ENCODE measurements at places on chromosomes 5 and 9.
A peak's percentile ranks its signal among the peaks of the same experiment; 100 is the strongest.

DNA sequence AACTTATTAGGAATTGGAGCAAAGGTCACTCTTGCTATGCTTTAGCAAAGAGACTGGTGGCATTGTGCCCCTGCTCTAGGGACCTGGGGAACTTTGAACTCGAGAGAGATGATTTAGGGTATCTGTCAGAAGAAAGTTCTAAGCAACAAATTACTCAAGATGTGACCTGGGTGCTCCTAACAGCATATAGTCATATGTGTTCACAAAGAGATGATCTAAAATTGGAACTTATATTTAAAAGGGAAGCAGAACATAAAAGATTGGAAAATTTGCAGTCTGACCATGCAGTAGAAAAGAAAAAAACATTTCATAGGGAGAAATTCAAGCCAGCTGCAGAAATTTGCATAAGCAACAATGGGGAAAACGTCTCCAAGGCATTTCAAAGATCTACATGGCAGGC is 68.3 kb downstream of the SEMA5A start:
- no peak for DNase-seq

DNA sequence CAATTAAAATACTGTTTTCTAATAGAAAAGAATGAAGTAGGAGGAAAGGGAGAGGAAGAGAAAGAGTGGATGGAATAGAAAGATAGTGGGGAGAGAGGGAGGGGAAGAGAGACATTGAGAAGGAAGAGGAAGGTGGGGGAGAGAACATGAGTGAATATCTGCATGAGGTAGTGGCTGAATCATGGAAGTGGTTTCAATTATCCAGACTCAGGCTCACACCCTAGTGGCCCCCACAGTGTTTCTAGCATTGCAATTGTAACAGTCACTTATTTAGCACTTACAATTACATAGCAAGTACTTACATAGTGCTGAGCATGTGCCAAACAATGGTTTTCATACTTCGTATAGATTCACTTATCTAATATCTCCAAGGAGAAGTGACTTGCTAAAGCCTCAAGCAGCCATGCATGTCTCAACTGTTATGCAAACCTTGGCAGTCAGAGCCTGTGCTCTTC is 72.7 kb downstream of the CAST start:
- DNase-seq, result no peak

GRCh38 chr5:8561854-8562253 is 692.9 kb downstream of the MTRR start:
- no peak for DNase-seq

DNA sequence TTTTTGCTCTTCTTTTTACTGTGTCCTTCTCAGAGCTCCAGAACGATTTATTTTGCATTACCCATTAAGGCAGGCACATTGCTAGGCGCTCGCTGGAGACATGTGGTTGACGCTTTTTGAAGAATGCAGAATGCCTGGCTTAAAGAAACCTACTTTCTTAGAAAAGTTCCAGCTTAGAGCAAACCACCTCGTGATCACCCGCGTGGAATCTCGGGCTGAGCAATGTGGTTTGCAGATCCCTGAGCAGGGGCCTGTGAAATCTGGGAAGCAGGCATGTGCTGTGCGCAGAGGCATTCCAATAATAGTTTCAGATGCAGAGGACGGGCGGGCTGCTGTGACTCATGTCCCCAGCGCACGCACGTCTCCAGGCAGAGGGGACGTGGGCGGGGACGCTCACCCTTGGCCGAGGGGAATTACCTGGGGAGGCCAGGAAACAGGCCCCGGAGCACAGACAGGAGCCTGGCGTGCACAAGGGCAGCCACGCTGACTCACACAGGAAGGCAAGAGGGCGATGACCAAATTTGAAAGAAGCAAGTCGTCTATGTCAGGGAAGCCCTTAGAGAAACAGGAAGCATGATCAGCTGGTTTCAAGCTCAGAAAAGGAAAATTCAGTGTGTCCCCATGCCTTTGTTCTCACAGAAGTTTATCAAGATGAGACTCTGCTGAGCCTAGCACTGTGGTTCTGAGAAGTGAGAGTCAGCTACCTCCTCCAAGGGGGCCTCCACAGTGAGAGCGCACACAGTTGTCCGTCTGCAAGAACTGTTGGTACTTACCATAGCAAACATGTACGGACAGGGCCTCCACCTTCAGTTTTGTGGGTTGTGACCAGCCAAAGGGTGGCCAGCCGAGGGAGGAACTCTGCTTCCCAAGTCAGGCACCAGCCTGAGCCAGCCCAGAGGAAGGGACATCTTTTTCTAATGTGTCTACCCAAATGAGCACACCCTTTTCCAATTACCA is 218.6 kb downstream of the PIK3R1 start:
- peak; percentile 92 for DNase-seq

GRCh38 chr9:33106827-33107621 is 30.6 kb upstream of the SMU1 start:
- DNase-seq, result no peak

- no peak for DNase-seq
Observed at GRCh38 chr5:28499766-28500290, 1461.4 kb upstream of the CDH9 start.

DNA sequence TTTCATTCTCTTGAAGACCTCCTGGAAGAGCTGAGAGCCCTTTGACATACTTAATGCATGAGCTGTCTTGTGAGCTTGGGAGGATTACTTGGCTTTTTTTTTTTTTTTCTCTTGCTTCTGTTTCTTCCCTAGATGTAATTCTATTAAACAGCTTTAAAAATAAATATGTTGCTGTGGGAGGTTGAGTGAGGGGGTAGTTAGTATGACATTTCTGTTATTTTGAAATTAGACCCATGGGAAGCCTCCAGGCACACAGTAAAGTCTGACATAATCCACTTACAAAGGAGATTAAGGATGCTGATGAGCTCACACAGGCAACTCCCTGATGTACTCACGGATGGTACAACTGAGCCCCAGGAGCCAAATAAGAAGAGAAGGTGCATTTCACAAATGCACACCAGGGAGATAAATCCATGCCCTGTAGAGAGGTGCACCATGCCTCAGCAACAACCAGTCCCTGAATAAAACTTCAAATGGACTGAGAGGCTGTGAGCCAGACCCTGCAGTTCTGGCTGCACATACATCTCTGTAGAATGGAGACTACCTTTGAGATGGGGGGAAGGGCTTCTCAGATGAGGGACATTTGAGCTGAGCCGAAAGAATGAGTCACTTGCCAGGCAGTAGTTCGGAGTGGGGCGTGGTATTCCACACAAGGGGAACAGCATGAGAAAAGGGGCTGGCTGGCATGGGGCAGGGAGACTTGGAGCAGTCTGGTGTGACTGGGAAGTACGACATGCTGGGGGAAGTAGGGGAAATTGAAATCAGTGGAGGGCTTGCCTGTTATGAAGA is 68.7 kb downstream of the ACTL7B start:
- no peak for DNase-seq

DNA sequence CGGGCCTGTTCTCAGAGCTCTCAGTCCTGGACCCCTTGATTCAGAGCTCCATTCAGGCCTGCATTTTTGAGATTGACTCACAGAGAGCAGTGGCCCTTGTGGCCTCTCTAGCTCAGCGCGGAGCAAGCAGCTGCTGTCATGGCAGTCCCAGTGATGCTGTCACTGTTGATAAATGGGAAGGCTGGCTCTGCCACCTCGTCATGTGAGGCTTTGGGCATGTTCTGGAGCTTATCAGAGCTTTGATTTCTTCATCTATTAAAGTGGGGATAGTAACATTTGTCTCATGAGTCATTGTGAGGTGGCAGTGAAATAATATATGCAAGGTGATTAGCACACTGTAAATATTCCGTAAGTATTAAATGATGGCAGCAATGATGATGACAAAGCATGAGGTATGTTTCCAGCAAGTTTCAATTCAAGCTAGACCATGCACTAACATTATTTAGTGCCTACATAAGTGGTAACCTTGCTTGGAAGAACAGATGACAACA is 126.4 kb upstream of the CXCL14 start:
- peak; percentile 64 for DNase-seq

- no peak for DNase-seq
Observed at GRCh38 chr9:126472198-126472947, 141.4 kb upstream of the LMX1B start.

DNA sequence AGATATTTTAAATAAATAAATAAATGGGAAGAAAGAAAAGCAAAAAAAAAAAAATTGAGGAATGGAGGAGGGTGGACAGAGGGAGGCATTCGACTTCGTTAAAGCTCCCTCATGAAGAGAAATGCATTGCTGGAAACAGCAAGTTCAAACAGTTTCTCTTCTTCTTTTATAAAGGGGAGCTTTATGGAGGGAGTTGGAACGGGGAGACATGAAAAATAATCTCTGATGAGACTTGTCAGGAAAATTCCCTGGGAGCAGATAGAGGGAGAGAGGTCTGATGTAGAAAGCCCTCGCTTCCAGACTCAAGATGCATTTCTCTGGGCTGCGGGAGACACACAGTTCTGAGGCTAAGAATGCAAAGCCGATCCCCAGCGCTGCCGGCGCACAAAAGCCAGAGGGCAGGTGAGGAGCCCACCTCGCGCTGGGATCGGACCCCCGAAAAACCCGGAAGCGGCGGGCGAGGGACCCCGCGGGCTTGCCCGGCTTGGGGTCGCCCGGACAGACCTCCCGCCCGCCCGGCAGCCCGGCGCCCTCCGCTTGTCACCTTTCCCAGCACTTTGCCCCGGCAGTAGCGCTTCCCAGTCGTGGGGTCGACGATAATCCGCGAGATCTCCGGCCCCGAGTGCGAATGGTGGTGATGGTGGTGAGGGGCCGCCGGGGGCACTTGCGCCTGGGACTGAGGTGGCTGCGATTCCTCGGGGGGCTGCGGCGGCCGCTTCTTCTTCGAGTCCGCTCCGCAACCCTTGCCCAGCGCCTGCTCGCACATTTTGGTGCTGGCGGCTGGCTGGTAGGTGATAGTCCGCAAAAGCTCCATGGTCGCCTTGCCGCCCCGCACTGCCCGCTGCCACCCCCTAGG is 512 bp downstream of the PLK2 start:
- peak; percentile 65 for DNase-seq

GRCh38 chr5:90996089-90996488 is 387.0 kb downstream of the ARRDC3 start:
- no peak for DNase-seq

DNA sequence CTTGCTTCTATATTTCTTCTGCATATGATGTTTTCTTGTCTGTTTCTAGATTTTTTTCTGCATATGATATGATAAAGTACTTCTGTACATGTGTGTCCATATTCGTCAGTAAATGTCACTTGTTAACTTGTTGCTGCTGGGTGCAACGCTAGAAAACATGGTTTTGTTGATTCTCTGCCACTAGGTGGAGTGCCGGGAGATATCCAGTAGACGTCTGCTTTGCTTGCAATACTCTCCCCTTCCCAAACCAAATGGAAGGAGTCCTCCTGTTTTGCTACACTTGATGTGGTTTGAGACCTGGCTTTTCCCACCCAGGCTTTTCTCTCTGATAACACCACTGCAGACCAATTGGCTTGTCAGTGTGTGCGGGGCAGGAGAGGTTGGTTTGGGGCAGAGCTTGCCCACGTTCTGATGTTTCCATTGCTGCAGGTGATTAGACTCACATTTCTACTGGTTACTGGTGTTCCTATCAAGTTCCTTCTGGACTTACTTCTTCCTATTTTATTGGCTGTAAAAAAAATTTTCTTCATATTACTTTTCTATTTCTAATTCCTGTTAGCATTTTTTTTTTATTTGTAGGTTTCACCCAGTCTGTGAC is 900.0 kb upstream of the CDH10 start:
- DNase-seq, result peak; percentile 86

DNA sequence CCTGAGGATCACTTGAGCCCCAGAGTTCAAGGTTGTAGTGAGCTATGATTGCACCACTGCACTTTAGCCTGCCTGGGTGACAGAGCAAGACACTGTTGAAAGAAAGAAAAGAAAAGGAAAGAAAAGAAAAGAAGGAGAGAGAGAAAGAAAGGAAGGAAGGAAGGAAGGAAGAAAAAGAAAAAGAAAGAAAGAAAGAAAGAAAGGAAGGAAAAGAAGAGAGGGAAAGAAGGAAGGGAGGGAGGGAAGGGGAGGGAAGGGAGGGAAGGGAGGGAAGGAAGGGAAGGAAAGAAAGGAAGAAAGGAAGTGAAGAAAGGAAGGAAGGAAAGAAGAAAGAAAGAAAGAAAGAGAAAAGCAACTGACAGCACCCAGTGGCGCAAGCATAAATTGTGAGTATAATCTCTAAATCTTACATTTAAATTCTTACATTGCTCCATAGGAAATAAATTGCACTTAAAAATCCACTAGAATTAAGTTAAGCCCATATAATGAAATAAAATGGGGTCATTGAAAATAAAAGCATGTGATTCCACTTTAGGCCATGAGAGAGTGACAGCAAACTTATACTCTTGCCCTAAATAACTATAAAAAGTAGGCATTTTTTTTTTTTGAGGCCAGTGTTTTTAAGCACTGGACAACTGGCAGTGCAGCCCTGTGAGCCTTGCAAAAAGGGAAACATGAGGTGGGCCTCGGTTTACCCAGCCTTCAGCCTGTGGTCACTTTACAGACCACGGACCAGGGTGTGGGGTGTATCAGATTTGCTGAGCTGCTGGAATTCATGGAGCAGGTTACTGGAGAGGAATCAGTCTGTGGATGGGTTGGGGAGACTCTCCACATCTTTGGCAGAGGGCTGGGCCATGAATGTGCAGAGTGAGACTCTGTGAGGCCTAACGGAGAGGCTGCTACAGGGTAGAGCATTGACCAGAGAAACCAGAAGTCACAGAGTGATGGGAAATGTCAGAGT is 175.5 kb downstream of the TTLL11 start:
- DNase-seq, result no peak

- DNase-seq, result no peak
Observed at GRCh38 chr5:148723143-148723542, 68.8 kb upstream of the HTR4 start.

- peak; percentile 33 for DNase-seq
Observed at GRCh38 chr9:130995086-130996011, 13.6 kb upstream of the LAMC3 start.

- no peak for DNase-seq
Observed at GRCh38 chr9:119033596-119033995, 335.6 kb downstream of the BRINP1 start.

- no peak for DNase-seq
Observed at GRCh38 chr9:117265253-117265652, 149.6 kb downstream of the ASTN2 start.

GRCh38 chr5:53877243-53877642 is 316.8 kb downstream of the NDUFS4 start:
- no peak for DNase-seq

- no peak for DNase-seq
Observed at GRCh38 chr9:107707428-107707837, 217.9 kb upstream of the KLF4 start.

GRCh38 chr5:133769842-133770241 is 157.5 kb upstream of the FSTL4 start:
- no peak for DNase-seq

- peak; percentile 72 for DNase-seq
Observed at GRCh38 chr5:148290271-148291195, 21.7 kb upstream of the SPINK7 start.

GRCh38 chr5:163861670-163862069 is 356.3 kb downstream of the MAT2B start:
- DNase-seq, result no peak

GRCh38 chr5:15798006-15798405 is 298.0 kb downstream of the FBXL7 start:
- no peak for DNase-seq
